Activated CD4-positive, alpha-beta T cell treated with anti-CD3 and anti-CD28 coated beads, Interleukin-2, amount 50 U/mL, for 4 hours (primary cell): ENCODE measurements at places on chromosomes 11 and 22.

DNA sequence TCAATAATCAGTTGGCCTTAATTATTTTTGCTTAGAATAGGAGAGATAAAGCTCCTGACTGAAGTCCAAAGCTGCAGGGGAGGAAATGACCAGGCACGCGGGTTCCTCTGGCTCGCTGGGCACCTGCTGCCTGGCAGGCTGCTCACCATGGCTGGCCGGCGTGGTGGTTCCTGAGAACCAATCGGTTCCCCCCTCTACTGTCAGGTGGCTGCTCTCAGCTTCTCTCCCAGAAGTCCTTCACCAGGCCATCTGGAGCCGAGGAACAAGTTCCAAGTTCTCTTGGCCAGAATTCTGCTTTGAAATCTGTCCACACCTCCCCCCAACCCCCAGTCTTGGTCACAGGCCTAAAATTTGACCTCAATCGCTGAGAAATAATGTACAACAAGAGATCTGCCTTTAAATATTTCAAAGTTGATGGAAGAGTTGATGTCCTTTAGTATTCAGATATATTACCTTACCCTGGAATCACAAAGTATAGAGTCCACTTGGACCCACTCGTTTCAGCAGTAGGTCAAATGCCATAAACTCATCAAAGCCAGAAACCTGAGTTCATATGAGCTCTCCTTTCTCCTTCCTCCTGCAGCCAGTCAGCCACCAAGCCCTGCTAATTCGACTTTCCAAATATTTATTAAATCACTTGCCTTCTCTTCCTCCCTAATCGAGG lies 25.2 kb downstream of the EXPH5 start:
- DNase-seq, result no peak

GRCh38 chr22:17754233-17754925 lies 19.9 kb downstream of the BID start:
- DNase-seq, result no peak

- no peak for DNase-seq
Observed at GRCh38 chr22:46058591-46059519, 81.9 kb upstream of the WNT7B start.

GRCh38 chr22:44260216-44261035 lies 52.3 kb downstream of the SHISAL1 start:
- DNase-seq, result no peak

DNA sequence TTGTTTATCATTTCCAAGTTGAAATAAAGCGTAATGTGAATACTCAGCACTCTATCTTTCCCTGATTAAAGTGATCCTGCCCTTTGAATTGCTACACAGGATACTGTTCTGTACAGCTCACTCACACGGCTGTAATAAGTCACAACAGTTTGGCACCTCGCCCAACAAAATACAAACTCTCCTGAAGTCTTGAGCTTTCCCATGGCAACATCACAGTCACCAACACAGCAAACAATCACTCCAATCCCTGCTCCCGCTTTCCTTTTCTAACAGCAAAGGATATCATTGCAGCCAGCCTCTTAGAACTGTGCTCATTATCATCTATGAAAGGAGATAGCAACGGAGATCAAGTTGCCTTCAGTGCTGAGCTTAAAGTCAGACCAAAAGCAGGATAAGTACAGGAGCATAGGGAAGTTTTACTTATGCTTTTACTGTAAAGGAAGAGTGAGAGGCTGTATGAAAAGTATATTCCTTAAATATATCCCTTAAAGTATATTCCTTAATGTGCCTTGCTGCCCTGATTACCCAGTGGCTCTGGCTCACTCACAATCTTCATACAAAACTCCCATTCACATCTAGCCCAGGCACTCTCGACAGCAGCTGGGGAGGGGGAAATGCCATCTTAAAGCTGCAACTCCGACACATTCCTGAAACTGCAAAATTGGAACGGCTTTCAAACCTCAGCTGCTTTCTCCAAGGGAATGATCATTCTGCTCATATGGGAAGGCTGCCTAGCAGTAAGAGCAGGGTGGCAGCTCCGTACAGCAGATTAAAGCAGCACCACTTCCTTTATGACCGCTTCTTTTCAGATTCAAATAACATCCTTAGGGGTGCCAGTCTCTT lies 35.8 kb downstream of the MAML2 start:
- no peak for DNase-seq

GRCh38 chr11:71065841-71066240 lies 186.5 kb downstream of the SHANK2 start:
- DNase-seq, result no peak
